Fibroblast of skin of right quadriceps (primary cell): ENCODE measurements at places on chromosomes 6 and 20.

DNA sequence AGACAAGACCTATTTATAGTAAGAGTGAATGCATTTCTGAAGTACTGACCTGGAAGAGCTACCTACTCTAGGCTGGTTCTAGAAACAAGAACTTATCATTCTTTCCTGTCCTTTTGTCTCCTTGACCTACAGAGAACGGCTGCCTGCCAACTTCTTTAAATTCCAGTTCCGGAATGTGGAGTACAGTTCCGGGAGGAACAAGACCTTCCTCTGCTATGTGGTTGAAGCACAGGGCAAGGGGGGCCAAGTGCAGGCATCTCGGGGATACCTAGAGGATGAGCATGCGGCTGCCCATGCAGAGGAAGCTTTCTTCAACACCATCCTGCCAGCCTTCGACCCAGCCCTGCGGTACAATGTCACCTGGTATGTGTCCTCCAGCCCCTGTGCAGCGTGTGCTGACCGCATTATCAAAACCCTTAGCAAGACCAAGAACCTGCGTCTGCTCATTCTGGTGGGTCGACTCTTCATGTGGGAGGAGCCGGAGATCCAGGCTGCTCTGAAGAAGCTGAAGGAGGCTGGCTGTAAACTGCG, 8.3 kb downstream of the APOBEC2 start:
- DNase-seq, result no peak

GRCh38 chr6:69019832-69020231, 384.8 kb downstream of the ADGRB3 start:
- DNase-seq, result peak; percentile 70

- no peak for DNase-seq
Measured at GRCh38 chr6:38054527-38055202, 235.1 kb downstream of the ZFAND3 start.

- DNase-seq, result peak; percentile 78
Measured at GRCh38 chr20:58127701-58128111, 100.7 kb downstream of the ANKRD60 start.

DNA sequence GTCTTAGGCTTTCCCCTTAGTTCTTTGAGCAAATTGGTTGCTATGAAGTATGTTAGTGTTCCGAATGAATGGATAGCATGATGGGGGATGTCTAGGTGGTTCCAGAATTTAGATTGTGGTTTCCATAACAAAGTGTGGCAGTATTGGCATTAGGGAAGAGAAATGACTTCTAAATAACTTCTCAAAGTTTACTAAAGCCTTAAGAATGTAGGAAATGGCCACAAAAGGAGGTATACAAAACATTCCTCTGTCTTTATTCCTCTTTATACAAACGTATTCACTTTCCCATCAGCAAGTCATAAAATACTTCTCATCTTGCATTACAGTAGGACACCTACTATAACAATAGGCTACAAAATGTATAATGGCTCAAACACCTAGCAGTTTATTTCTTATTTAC, 279.6 kb downstream of the ESR1 start:
- peak; percentile 46 for DNase-seq

GRCh38 chr6:44635486-44635885, 248.0 kb downstream of the CDC5L start:
- DNase-seq, result no peak

DNA sequence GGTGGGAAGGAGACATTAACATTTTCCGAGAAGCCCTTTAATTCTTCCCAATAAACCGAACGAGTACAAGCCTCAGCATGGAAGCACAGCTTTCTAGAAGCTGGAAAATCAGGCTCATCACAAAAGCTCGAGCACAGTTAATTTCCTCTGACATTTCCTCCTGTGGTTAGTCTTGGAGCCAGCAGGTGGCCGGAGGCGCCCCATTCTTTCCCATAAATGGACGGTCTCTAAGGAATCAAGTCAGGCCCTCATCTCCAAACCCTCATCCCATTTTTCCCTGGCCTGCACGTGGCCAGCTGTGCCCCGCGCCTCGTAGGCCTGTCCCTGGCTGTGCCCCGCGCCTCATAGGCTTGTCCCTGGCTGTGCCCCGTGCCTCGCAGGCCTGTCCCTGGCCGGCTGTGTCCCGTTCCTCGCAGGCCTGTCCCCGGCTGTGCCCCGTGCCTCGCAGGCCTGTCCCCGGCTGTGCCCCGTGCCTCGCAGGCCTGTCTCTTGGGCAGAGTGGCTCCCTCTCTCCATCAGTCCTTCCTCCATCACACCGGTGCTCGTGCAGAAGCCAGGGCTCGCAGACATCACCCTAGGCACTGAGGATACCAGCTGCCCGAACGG, 19.7 kb upstream of the NTSR1 start:
- DNase-seq, result no peak

GRCh38 chr20:64053841-64054661, 4.6 kb upstream of the SOX18 start:
- DNase-seq, result peak; percentile 53

- no peak for DNase-seq
Measured at GRCh38 chr6:41492261-41492891, 53.8 kb upstream of the FOXP4 start.

GRCh38 chr6:150745896-150746295, 119.6 kb upstream of the MTHFD1L start:
- DNase-seq, result no peak

- no peak for DNase-seq
Measured at GRCh38 chr6:107550906-107551305, 61.0 kb downstream of the SOBP start.

GRCh38 chr6:96007663-96008062, 8.1 kb upstream of the FUT9 start:
- DNase-seq, result no peak

DNA sequence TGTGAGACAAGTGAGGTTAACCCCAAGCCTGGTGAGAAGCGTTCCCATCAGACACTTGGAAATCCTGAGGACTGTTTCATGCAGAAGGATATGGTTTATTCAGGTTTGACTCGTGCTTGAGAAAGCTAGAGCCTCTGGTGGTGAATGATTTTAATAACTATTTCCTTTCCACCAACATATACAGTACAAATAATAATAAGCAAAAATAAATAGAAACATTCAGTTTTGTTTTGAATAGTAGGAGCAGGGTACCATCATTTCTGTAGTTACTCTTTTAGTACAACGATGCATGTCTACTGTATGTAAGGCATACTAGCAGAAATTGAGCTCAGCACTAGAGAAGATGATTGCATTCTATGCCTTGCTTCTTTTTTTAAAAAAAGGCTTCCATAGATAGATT, 33.5 kb downstream of the PLG start:
- no peak for DNase-seq

- DNase-seq, result peak; percentile 50
Measured at GRCh38 chr20:62136283-62137091, 6.7 kb downstream of the PSMA7 start.

GRCh38 chr6:133187657-133188453, 53.3 kb upstream of the EYA4 start:
- peak; percentile 50 for DNase-seq

DNA sequence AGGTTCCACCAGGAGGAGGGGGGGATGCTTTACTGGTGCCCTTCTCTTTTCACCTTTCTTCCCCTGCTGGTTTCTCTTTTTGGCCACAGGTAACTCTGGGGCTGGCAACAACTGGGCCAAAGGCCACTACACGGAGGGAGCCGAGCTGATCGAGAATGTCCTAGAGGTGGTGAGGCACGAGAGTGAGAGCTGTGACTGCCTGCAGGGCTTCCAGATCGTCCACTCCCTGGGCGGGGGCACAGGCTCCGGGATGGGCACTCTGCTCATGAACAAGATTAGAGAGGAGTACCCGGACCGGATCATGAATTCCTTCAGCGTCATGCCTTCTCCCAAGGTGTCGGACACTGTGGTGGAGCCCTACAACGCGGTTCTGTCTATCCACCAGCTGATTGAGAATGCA, 4.4 kb downstream of the TUBB1 start:
- DNase-seq, result no peak

GRCh38 chr6:7121700-7122241, 14.0 kb downstream of the RREB1 start:
- DNase-seq, result no peak

DNA sequence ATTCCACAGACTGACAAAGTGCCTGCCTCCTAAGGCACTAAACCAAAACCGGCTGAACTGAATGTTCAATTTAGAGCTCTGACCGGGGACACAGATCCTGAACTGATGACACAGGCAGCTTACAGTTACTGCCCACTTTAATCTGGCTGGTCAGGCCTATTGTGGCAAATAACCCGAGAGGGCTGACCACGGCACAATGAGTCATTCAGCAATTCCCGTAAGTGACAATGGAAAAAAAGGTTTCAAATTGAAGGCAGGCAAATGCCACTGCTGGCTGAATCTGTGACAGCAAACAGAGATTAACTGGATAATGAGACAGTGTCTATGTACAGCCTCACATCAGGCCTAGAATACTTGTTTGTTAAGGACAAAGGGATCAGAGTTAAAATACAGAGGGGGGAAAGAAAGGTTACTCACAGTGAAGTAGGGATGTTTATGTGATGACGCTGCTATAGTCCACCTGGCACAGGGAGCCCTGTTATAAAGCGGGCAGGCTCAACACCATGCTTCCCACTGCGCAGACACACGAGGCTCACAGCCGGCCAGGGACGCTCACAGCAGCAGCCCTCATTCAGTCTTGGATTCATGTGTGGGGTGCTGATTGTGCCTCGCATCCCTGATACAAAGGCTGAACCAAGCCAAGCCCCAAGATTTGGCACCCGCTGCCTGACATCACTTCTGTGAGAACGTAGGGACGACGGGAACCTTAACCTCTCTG, 54.4 kb downstream of the RTN4IP1 start:
- peak; percentile 62 for DNase-seq

DNA sequence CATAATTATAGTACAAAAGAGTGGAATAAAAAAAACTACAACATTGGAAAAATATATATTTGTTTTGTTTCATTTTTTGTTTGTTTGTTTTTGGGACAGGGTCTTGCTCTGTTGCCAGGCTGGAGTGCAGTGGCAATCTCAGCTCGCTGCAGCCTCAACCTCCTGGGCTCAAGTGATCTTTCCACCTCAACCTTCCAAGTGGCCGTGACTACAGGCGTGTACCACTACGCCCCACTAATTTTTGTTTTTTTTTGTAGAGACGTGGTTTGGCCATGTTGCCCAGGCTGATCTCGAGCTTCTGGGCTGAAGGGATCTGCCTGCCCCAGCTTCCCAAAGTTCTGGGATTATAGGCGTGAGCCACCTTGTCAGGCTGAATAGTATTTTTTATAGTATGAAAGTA, 41.4 kb upstream of the SH3BGRL2 start:
- no peak for DNase-seq

DNA sequence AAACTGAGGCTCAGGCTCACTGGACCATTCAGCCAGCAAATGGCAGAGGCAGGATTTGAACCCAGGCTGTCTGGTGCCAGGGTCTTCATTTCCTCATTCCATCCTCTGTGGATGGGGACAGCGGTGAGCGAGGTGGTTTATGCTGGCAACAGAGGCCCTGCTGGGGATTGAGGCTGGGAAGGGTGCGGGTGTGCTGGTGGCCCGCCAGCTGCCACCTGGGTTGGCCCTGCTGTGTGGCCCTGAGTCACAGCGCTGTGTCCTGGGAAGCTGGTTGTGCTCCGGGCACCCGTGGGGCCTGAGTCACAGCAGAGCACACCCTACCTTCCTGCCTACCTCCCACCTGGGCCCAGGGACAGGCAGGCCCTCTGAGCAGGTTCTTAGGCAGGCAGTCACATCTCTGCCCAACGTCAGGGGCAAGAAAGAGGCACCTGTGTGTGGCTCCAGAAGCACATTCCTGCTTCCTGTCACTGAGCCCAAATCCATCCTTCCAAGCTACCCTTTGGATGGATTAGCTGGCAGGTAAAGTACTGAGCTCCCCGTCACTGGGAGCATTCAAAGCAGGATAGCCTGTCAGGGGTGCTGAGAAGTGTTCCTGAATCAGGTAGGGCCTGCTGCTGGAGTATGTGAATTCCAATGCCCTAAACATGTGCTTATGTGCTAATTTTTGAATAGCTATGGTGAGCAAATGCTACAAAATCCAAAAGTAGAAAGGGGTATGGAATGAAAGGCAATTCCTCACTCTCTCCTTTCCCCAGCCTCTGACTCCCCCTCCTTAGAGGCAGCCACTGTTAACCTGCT, 53.9 kb downstream of the CEBPB start:
- no peak for DNase-seq

DNA sequence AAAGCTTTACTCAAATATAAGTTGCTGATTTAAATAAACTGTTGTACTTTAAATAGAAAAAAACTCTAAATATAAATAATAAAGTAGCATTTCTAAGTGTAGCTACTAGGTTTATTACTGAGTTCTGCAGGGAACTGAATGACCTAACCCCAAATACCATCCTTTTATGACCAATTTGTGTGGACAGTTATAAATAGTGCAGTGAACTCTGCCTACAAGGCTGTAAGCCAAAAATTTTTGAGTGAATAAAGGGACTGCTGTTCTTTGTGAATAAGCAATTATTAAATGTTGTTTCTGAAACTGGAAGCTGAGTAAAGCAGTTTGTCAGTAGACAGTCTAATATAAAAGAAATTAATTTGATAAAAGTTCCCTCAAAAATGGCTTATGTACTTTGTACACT, 90.8 kb upstream of the ELOVL5 start:
- peak; percentile 29 for DNase-seq

- DNase-seq, result peak; percentile 16
Measured at GRCh38 chr6:46983007-46983411, 59.1 kb downstream of the ADGRF1 start.

- DNase-seq, result peak; percentile 28
Measured at GRCh38 chr6:83429857-83430610, 817 bp downstream of the ME1 start.

DNA sequence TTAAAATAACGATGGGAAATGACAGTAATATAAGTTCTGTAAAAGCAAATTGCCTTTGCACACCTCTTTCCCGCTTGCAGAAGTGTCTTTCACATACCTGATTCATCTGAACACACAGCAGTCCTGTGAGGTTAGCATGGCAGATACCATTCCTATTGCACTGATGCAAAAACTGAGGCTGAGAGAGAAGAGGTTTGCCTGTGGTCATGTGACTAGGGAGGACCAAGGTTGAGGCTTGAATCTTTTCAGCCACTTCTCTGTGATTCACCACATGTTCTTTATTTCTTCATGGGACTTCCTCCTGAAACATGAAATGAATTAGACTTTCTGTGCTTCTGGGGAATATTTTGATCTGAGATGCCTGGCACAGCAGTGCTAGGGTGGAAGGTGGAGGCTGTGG, 92.9 kb downstream of the VEGFA start:
- no peak for DNase-seq

DNA sequence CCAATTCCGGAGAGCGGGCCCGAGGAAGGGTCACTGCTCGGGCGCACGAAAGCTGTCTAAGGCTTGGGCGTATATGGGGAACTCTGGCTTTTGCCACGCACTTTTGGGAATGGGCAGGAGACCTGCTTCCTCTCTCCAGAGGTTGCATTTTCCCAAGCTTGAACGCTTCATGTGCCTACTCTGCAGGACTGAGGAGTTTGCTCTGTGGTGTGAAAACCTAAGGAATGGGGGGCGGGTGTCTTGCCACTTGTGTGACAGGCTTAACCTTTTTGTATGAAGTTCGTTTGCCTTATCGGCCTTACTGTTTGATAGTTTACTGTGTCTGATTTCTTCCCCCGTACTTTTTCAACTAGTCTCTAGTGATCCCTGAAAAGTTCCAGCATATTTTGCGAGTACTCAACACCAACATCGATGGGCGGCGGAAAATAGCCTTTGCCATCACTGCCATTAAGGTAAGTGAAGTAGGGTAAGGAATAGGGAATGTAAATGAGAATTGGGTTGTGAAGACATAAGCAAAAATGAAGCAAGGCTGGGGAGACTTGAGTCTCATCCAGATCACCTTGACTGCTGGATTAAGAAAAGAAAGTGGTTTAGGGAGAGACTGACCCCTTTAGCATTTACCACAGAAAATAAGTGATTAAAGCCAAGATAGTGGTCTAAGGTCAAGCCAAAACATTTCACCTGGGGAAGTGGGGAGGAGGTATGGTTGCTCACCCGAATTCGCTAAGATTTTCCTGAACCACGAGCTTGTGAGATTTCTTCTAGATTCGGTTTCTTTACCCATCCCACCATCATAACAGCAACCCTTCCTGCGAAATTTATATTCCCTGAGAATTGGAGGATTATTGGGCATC, 627 bp downstream of the RPS18 start:
- no peak for DNase-seq
